GDM1 (cell line): ENCODE measurements at places on chromosomes 12 and 14.
A peak's percentile ranks its signal among the peaks of the same experiment; 100 is the strongest.

- no peak for DNase-seq
These were observed 225.6 kb upstream of the CRY1 start for GRCh38 chr12:107318806-107319532.

DNA sequence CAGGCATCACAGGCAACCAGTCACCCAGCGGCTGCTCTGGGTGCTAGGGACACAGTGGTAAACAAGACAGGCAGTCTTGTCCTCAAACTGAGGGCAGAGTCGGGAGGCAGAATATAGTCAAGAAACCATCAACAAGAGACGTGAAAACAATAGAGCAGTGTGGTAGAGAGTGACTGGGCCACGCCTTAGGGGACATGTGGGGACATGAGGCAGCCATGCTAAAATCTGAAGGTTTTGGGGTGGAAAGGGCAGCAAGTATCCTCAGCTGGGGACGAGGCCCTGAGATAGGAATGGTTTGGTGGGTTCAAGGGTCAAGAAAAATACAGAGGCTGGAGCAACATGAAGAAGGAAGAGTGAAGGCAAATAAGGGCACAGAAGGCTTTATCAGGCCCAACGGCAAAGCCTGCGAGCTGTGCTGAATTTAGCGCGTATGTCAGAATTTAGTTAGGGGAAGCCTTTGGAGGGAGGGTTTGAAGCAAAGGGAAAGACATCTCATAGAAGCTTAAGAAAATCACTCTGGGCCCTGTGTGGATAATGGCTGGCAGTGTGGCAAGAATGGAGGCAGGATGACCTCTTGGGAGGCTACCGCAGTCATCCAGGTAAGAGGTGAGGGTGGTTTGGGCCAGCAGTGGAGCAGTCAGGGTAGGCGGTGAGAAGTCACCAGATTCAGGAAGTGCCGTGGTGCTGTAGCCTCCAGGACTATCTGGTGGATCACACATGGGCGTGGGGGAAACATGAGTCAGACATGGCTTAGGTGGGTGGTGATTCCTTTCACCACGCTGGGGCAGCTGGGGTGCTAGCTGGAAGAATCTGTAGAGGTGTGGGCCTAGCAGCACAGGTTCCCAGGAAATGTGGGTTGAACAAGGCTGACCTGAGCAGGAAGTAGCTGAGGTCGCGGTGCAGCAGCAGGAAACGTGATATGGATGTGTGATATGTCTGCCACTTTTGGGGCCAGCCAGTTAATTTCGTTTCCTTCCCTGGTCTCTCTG, 3.0 kb downstream of the EVL start:
- DNase-seq, result peak; percentile 86

DNA sequence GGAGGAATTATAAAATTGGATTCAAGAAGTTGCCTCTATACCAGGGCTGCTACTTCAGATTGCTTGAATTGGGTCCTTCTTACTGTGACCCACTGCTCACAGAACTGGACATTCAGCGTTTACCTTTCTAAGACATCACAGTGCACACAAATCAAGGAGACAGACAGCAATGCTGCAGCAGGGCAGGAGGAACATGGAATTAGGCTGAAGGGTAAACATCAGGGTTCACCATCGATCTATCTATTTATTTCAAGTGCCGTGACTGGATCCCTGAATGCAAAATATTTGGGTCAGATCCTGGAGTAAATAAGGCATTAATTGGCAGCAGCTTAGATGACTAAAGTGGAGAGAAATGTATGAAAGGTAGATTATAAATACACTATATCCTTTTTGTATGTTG, 76.9 kb upstream of the HMGA2 start:
- no peak for DNase-seq

- no peak for DNase-seq
These were observed 41.0 kb upstream of the AMIGO2 start for GRCh38 chr12:47120736-47121135.

GRCh38 chr14:73743431-73743931, 29.3 kb upstream of the PNMA1 start:
- peak; percentile 92 for DNase-seq

GRCh38 chr14:89444516-89445125, 27.6 kb upstream of the FOXN3 start:
- DNase-seq, result no peak
